ENCODE measurements at places on chromosomes 6 and 20.

GRCh38 chr6:18076231-18076630, 46.2 kb downstream of the NHLRC1 start:
- peak; percentile 16 for DNase-seq

- no peak for DNase-seq
Measured at GRCh38 chr6:33820784-33821520, 17.1 kb upstream of the MLN start.

DNA sequence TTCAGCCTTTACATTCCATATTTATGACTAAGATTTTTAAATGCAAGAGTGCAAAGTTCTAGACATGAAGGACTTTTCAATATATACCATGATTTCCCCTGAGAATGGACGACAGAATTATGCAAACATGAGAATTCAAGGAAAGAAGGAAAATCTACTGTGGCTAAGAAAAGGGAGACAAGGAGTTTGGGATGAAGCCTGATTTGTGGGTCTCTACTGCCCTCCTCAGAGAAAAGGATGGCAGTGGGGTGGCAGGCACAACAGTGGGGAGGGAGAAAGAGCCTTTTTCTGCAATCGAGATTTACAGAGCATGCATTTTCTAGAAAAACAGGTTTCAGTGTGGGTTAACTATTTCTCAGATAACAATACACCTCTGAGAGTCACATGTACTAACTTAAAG, 466.9 kb upstream of the NRSN1 start:
- no peak for DNase-seq

DNA sequence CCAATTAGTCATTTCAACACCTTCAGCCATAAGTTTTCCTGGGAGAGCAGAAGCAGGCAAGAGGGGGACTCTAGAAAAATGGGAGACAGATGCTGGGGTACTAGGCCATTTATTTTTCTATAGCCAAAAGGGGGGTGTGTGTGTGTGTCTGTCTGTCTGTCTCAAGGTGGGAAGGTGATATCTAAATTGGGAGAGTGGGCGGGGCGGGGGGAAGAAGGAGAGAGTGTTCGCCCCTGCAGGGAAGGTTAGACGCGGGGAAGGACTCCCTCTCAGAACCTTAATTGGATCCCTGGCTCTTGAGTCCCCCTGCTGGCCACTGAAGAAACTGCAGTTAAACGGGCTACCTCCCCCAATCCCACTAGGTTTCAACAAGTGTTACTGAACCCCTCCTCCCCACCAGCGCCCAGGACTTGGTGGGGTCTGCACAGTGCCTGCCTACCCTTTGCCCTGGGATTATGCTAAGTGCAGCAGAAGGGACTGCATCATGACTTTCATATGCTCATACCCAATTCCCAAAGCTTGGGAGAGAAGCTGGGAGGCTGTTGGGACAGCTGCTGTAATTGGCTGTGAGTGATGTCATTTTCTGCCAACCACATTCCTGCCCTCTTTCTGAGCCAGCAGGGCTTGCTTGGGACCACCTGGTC, 45.8 kb downstream of the FOXP4 start:
- no peak for DNase-seq

- DNase-seq: no peak
Measured at GRCh38 chr6:136037242-136037875, 185.9 kb downstream of the PDE7B start.

DNA sequence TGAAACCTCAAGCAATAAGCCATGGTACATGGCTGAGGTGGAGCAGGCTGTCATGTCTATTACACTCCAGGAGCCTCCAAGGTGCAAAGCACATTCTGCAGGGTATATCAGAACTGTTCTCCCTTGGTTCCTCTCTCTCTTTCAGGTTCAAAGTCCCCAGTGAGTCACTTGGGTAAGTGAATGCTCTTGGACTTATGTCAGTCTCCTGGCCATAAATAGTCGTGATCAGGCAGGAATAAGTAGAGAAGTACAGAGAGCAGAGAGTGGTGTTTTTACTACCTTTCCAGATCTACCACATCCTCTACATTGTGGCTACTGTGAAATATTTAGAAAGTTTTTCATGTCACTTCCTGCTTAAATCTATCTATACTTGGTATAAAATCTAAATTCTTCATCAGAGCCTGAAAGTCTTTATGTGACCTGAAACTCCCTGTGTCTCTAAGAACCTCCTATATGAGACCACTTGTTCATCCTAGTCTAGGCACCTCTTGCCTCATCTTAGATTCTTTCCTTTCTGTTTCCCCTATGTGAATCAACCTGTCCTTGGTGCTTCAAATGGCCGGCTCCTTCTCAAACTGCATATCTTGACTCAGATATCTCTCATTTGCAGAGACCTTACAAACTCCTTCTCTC, 1077.6 kb upstream of the MAP3K7 start:
- DNase-seq: no peak

- no peak for DNase-seq
Measured at GRCh38 chr6:14583826-14584225, 466.3 kb downstream of the CD83 start.

DNA sequence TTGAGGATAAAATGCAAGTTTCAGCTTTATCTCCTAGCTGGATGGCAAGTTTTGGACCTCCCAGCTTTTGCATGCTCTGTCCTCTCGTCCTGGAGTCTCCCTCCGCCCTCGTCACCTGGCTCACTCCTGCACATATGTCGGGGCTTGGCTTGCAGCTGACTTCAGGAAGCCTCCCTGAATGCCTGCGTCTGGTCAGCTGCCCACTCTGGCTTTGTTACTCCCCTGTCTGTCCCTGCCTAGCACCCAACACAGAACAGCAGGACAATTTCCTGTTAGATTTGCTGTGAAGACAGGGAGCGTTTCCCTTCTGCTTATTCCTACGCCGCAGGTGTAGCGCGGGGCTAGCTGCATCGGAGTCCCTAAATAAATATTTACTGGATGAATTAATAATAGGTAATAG, 5.4 kb downstream of the JPH2 start:
- no peak for DNase-seq

DNA sequence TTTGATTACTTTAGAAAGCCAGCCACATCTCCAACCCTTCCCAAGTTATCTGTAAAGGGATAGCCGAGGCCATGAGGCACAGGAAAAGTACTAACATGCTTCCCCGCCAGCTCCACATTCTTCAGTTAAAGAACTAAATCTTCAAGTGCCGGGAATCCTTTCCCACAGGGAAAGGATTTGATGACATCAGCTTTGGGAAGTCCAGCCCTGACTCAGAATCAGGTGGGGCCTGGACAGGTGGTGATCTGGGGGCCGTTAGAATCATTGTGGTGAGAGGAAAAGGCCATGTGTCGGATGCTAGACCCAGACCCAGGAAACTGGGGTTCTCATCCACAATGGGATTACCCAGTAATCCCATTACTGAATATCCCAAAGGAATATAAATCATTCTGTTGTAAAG, 580.0 kb downstream of the QKI start:
- DNase-seq: no peak

DNA sequence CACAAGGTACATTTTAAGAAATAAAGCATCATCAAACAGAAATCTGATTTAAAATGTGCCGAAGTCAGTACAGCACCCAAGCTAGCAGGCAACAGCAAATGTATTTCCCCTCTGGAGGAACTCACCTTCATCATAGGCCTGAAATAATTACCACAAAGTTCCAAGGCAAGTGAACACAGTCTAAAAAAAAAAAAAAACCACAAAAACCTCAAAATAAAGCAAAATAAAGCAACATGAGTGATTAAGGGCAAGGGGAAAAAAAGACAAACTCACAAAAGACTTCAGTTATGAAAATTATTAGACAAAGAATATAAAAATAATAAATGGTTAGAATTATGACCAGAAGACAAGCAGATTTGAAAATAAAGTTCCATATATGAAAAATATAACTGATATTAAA, 10.4 kb downstream of the GPR63 start:
- DNase-seq: no peak

- no peak for DNase-seq
Measured at GRCh38 chr20:36106606-36107005, 47.9 kb upstream of the EPB41L1 start.

GRCh38 chr6:19210849-19211590, 626.1 kb upstream of the ID4 start:
- no peak for DNase-seq

DNA sequence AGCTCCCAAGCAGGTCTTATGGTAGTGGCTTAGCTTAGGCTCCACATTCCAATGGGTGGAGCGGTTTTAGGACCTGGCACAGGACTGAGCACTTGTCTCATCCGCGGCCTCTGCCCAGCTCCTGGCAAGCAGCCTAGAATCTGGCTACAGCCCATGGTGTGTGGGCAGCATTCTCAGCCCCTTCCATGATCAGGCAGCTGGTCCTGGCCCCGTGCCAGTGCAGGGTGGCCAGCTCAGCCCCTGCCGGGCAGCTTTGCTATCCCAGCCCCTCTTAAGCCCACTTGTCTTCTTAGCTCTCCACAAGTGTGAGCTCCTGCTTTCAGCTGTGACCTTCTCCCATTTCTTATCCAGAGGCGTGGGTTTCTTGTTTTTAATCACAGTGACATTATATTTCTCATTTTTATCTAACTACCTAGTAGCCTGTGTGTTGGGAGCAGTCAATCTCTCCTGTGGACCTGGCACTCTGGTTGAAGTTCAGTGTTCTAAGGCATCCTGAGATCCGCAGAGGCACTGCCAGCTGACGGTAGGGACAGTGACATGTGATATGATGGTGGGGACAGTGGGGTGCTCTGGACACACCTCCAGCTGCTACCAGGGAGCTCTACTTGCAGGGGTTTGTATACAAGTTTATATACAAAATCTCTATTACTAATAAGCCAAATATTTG, 119.9 kb upstream of the PRND start:
- DNase-seq: no peak

DNA sequence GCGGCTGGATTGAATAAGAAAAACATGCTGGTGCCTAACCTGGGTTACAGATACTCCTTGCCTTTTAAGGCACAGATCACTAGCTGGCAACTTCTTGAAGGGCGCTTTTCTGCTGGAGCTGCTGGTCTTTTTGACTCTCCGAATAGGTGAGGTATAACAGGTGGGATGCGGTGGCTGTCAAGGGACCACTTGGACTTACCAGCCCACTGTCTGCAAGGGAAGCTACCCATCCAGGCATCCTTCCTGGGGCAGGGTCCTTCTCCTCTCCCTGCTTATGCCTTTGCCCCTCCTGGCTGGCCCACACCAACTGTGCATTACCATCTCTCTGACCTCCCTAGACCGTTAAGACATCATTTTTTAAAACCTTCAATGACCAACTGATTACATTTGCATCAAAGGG, 57.4 kb downstream of the NPEPL1 start:
- no peak for DNase-seq

DNA sequence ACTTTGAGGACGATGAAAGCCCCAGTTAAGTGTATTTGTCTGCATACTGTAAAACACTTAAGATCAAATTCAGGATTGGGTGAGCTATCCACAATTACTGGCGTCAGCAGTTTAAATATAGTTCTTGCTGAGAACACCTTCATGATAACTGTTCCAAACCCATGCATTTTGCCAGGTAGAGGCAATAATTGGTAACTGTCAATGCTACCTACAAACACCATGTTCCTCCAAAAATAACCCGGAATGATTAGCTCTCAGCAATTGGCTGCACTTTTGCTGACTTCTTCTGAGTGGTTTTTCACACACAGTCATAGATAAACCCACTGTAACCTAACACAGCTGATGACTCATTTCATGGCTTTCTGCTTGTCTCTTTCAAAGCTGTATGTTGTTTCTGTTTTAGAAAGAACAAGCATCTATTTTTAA, 1358.6 kb upstream of the GJE1 start:
- DNase-seq: peak; percentile 40

DNA sequence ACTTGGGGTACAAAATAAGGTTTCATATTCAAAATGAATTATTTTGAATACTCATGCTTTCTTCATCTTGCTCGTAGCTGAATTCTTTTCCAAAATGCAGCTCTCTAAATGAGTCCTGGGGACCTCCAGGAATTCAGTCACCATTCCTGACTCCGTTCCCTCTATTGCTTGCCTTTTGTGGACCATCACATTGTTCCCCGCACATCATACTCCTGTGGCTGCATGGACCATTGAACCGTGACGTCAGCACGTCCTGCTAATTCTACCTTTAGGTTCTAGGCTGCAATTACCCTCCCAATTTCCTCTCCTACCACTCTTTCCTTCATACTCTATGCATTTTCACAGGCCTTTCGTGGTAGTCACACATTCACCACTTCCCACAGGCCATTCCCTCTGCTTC, 173.1 kb upstream of the ID4 start:
- no peak for DNase-seq

GRCh38 chr20:3109350-3110302, 25.1 kb upstream of the AVP start:
- no peak for DNase-seq

DNA sequence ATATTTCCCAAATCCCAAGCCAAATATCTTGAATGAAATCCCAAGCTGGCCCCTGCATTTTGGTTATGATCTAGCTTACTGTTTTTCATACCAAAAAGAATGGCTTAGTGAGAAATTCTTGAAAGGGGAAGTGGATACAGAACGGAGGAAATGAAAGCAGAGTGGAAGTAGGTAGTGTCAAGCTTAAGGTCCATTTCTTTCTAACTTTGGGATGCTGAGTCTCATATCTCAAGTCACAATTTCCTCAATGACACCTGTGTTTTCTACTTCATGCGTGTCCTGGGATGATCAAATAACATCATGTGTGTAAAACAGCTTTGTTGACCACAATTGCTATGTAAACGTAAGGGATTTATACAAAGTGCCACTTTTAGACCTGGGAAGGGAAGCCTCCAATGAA, 238.8 kb upstream of the SLC35B3 start:
- no peak for DNase-seq

GRCh38 chr6:27168108-27168507, 79.4 kb upstream of the PRSS16 start:
- no peak for DNase-seq

DNA sequence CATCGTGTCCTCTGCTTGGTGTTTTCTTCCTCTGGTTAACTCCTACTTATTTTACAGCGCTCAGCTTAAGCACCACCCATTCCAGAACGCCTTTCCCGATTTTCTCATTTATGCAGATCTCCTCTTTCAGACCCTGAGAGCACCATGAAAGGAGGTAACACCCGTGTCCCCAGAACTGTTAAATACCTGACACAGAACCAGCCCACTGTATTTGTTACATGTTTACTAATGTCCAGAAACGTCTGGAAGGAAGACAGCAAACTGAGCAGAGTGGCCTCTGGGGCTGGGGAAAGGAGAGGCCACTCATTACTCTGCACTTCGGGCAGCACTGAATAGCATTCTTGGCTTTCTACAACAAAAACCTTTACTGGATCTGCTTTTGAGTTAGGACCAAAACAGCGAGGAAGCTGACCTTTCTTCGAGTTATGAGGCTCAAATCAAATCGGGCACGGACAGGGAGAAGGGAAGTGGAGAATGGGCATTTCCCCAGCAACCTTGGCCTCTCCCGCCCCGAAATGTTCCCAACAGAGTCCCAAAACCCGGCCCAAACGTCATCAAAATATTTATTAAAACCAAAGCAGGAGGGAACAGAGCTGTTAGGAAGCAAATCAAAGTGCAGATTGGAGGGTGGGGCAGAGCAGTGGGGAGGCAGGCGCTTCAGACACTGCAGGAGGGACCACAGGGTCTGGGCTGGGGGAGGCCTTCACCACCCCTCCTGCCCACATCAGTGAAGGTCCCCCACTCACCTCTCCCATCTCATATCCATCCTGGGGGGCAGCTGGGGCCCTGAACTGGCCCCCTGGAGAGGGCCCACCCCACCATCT, 1.1 kb upstream of the NECAB3 start:
- DNase-seq: no peak

- no peak for DNase-seq
Measured at GRCh38 chr6:104218116-104218515, 641.6 kb downstream of the HACE1 start.

- DNase-seq: no peak
Measured at GRCh38 chr6:36550473-36551000, 3.3 kb upstream of the STK38 start.

- no peak for DNase-seq
Measured at GRCh38 chr20:5524896-5525295, 208.1 kb upstream of the PROKR2 start.

GRCh38 chr6:47342824-47343223, 33.1 kb upstream of the TNFRSF21 start:
- DNase-seq: no peak

All from AG04449 (cell line).